ENCODE measurements at places on chromosomes 3 and 15.

DNA sequence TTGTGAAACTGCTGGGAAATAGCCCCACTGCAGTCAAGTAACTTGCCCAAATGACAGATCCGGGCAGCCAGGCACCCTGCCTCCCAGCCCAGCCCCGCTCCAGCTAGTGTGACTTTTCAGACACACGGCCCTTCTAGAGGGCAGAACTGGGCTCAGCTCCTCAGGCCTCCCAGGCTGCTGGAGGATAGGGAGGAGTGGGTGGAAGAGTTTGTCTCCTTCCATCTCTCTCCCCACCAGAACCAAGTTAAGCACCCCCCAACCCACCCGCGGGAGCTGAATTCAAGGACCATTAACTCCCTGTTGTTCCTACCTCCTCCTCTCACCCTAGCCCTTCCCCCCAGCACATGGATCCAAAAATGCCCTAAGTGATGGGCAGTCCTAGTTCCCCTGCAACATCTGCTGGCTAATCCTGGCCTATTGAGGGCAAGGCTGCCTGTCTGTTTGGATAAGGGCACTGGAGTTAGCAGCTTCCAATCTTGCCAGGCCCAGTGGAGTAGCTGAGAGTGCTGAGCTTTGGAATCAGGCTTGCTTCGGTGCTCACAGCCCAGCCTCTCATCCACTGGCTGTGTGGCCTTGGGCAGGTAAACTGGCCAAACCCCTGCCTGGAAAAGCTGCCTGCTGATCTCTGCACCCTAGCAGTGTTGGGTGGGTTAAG, 3.1 kb downstream of the CCDC33 start:
- DNase-seq, result no peak

- no peak for DNase-seq
These were observed 465.8 kb upstream of the ROBO1 start for GRCh38 chr3:80233576-80233975.

DNA sequence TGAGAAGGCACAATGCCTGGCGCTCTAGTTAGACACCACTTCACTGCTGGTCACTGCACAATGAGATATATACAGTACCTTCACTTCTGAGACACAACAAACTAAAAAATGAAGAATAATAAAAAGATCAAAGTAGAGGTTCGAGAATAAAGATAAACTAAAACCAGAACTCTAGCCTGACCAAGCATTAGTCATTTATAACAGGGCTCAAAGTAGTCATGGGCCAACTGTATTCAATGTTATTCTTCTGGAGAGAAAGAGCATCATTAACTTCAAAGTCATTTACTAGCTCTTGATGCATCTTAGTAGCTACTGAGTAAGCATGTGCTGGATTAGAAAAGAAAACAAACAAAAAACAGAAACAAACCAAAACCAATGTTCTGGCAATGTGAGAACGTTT, 145.2 kb downstream of the SSR3 start:
- DNase-seq, result no peak

DNA sequence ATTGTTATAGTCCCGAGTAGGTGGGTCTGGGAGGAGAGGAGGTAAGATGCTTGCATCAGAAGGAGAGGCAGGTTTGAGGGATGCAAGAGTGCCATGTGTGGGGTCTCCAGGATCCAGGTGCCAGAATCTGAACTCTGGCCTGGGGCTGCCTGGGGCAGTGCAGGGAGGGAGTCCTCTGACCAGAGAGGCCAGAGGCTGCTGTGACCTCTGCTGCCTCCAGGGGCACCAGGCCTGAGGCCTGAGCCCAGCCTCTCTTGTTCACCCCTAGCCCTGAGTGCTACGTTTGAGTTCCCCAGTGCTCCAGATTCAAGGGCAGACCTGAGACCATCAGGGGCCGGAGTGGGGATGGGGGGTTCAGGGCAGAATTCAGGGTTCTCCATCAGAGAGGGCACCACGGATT, 7.4 kb downstream of the SLC38A3 start:
- DNase-seq, result no peak

DNA sequence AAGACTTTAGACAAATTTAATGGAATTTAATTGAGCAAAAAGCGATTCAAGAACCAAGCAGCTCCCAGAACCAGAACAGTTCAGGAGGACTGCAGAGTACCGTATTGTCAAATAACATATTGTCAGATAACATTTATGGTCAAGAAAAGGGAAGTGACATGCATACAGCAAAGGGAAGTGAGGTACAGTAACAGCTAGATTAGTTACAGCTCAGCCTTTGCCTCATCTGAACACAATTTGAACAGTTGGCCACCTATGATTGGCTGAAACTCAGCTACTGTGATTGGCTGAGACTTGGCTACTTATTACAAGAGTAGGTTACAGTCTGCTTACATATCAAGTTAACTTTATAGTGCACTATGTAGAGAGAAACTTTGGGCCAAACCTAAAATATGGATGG, 21.9 kb downstream of the ZFAND6 start:
- DNase-seq, result no peak

DNA sequence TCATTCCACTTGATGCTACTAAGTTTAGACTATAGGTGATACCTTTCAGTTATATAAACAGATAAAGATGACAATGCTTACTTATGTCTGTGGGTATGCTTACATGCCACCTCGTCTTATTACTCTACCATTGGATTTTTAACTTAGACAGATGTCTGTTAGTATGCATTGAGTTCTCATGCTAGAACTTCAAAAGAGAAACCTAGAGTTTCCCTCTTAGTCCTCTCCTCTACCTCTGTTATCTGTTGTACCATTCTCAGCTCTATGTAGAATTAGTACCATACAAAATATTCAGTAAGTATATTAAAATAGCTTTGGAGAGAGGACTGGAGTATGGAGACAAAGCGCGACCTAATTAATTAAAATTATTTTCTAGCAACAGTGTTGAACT, 111.3 kb downstream of the BBX start:
- DNase-seq, result no peak

- no peak for DNase-seq
These were observed 11.2 kb downstream of the B3GNT5 start for GRCh38 chr3:183264268-183264667.

GRCh38 chr3:144034715-144035290, 63.2 kb downstream of the DIPK2A start:
- DNase-seq, result no peak

GRCh38 chr3:132117642-132118041, 82.8 kb upstream of the CPNE4 start:
- no peak for DNase-seq

- no peak for DNase-seq
These were observed 35.7 kb upstream of the SPSB4 start for GRCh38 chr3:141015481-141015880.

GRCh38 chr3:127070776-127071175, 87.9 kb downstream of the PLXNA1 start:
- no peak for DNase-seq

GRCh38 chr3:134144694-134145093, 106.0 kb downstream of the RYK start:
- no peak for DNase-seq

- no peak for DNase-seq
These were observed 62.7 kb upstream of the CCR4 start for GRCh38 chr3:32888739-32889138.

GRCh38 chr15:52113235-52113634, 660 bp upstream of the BCL2L10 start:
- no peak for DNase-seq

- no peak for DNase-seq
These were observed 204.8 kb upstream of the ZPLD1 start for GRCh38 chr3:102230057-102230456.

- no peak for DNase-seq
These were observed 353.0 kb downstream of the PLOD2 start for GRCh38 chr3:145807990-145808389.

DNA sequence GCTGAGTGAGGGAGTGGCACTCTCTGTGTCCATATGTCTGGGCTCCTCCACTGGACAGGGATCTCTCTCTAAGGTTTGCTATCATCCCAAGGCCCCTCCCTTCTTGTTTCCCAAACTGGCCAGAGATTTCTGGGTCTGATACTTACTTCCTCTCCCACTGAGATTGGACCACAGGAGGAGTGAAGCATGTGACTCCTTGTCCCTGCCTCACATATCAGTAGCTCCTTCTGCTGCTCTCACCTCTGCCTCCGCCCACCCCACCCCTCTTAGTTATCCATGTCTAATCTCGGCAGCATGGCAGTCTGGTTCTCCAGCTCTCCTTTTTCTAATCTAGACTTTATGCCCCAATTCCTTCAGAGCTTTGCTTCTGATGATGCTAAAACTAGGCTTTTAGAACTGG, 223.1 kb downstream of the RPLP1 start:
- no peak for DNase-seq

All from central memory CD8-positive, alpha-beta T cell (primary cell).